ENCODE measurements at places on chromosomes 1 and 21. TPM values are rescaled to one million over a fixed set of nuclear protein-coding genes. Genes with fewer than 3 reads are reported as not detected.

DNA sequence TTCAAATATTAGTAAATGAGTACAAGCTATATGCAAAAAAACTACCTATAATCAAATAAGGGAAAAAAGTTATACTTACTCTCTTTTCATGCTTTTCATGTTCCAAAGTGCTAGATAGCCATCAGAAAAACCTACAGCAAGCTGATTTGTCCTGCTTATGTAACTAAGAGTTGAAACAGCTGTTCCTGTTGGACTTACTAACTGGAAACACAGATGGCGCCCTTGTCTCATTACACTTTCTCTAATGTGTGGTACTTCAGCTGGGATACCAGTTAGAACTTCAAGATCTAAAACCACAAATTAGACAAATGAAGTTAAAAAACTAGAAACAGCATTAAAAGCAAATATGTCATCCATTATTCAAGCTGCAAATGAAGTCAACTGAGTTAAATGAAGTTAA is 24.3 kb downstream of the AHCTF1 start:
- peak; percentile 81 for DNase-seq

GRCh38 chr1:31932491-31933316 is 5.5 kb downstream of the PTP4A2 start:
- no peak for DNase-seq

DNA sequence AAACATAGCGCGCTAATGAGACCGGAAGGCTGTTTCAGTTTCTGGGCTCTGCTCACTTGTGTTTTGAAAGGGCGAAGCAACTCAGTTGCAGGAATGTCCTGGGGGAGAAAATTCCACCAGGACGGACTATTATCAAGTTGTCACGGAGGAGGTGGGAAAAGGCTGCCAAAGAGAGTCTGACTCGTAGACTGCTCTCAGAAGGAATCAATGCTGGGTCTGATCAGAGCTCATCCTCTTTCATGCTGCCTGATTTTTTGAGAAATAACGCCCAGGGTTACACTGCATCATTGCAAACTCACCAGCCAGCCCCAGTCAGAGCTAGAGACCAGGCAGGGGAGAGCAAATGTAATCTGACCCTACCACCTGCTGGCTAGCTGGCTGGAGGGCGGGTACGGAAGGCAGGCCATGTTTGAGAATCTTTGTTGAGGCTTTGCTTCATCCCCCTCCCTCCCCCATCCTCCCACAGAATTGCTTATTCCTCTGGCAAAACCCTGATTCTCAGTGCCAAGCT is 36.4 kb upstream of the BCL9 start:
- DNase-seq = peak; percentile 16

DNA sequence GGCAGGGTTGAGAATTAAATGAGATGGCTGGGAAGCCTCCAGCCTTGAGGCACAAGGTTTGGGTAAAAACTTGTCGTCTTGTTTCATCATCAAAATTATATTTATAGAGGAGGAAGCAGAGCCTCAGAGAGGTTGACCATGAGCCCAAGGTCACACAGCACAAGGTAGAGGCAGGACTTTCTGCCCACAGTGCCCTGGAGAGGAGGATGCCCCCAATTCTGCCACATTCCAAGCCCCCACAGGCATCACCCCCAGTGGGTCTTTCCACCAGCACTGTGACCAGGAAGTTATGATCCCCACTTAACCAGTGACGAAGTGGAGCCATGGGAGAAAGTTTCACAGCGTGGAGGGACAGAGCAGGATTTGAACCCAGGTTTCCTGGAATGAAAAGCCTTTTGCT is 400.0 kb downstream of the MATN1 start:
- DNase-seq = no peak

ANGPTL3 gene
- total RNA-seq = not detected

Data from fibroblast of villous mesenchyme (primary cell).